Stimulated activated CD8-positive, alpha-beta memory T cell treated with anti-CD3 and anti-CD28 coated beads, Interleukin-2, amount 100 ng/mL, for 1 hour (primary cell): ENCODE measurements at places on chromosomes 7 and 10.

- DNase-seq, result no peak
Measured at GRCh38 chr7:50677638-50677996, 105.1 kb downstream of the GRB10 start.

- DNase-seq, result no peak
Measured at GRCh38 chr10:33382216-33382600, 47.7 kb upstream of the NRP1 start.

DNA sequence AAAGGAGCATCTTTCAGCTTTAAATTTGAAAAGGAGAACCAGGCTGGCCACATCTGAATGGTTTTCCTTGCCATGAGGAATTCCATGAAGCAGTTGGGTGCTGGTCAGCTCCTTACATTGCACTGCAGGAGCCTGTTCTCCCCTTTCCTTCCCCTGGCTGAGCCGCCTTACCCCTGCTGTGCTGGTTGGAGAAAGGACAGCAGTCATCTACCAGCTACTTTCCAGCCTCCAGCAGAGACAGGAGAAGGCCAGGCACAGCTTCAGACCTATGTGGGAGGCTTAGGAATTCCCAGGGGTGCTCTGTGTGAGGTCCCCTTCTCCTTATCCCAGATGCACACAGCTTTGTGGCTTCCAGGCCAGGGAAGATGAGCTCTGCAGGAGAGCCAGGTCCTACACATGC lies 4.7 kb downstream of the C10orf71 start:
- DNase-seq, result no peak

- DNase-seq, result no peak
Measured at GRCh38 chr7:727104-727805, at the start of gene PRKAR1B. TSS of gene PRKAR1B (minus strand) at chr7:727281. CDS start at chr7:711505, 15,776 bp downstream.

GRCh38 chr10:53700278-53700677 lies 927.7 kb upstream of the MBL2 start:
- no peak for DNase-seq
